ENCODE measurements at places on chromosomes 16 and 17.

DNA sequence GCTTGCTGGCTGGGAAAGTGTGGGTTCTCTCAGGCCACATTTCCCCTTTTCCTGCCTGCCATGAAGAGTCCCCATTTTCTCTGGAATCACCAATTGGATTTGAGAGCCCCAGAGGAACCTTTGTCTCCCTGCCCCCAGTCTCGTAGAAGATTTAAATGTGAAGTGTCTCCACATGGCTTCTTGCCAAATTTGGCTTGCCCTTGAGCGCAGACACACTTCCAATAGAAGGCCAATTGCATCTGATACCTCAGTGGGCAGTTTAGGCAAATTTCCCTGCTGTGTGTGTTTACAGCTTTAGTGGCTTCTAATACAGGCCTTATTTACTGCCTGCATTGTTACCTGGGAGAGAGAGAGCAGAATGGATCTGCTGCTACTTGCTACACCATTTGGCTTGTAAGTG lies 29.7 kb downstream of the CDK5R1 start:
- DNase-seq = no peak

GRCh38 chr17:81453076-81453475 lies 57.8 kb downstream of the BAHCC1 start:
- no peak for DNase-seq

DNA sequence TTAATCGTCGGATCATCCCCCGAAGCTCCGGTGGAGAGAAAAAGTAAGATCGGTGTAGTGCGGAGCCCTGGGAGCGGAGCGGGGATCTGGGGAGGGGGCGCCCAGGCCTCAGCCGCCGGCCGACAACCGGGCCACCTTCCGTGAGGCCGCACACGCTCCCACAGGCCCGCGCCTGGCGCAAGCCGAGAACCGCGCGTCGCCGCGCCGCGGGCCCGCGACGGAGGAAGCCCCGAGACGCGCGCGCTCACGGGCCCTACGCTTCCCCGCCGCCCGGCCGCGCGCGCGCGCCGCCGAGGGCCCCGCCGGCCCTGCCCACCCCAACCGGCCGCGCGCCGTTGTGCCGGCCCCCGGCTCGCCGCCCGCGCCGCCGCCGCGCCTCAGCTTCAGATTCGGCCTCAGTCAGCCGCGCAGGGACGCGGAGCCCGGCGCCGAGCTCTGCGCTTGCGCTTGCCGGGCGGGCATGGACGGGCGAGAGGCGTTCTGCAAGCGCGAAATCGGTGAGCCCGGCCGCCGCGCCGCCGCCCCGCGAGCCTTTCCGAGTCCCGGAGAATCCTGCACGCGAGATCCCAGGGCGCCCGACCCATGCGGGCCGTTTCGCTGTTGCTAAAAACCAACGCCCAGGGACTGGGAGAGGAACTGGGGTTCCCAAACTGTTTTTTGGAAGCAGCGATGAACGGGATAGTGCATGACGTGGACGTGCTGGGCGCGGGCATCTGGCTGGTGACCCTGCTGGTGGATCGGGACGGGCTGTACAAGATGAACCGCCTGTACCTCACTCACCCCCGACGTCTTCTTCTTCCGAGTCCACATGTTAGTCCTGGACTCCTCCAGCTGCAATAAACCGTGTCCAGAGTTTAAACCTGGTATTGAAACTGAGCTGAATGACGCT lies 28.0 kb upstream of the LRRC37A start:
- peak; percentile 85 for DNase-seq

DNA sequence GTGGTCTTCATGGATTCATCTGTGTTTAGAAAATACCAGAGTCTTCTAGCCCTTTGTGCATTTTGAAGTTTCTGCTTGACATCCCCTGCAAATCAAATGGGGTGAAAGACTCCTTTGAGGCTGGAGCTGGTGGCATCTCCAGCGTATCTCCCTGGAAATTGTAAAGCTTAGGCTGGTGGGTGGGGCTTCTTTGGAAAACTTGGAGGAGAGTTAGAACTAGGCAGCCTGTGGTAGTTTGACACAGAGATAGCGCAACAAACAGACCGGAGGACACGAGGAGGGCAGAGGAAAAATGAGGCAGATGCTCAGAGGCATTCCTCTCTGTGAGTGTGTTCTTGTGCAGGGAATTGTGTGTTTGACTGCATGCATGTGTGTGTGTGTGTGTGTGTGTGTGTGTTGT lies 116.3 kb downstream of the IRX5 start:
- DNase-seq = no peak

GRCh38 chr17:63497708-63498483 lies 21.0 kb downstream of the ACE start:
- no peak for DNase-seq

DNA sequence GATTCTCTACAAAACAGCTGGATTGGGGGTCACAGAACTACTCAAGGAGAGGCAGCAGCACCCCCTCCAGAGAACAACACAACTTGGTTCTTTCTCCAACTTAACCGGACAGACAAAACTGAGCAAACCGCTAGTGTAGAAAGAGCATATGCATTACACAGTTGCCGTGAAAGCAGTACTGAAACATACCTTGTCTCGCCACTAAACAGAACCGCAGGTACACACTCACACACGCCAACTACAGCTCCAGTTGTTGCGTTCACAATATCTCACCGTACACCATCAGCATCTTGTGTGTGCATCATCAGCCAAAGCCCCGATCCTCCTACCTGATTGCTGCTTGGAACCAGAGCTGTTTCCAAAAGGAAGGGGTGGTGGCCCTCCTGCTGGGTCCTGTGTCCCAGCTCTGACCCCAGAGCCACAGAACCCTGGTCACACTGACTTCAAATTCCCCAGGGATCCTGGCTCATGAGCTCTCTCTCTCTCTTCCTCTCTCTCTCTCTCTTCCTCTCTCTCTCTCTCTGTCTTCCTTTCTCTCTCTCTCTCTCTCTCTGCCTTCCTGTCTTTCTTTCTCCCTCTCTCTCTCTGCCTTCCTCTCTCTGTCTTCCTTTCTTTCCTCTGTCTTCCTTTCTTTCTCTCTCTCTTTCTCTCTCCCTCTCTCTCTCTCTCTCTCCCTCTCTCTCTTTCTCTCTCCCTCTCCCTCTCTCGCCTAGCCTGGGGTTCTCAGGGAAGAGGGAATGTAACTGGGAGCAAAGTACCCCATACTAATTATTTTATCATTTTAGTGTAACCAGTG lies 8.4 kb downstream of the PIMREG start:
- DNase-seq = no peak

GRCh38 chr17:68840073-68840472 lies 115.1 kb downstream of the ABCA8 start:
- no peak for DNase-seq

GRCh38 chr17:78112518-78113471 lies 15.8 kb downstream of the TMC6 start:
- DNase-seq = peak; percentile 24

GRCh38 chr17:45149037-45149668 lies 878 bp downstream of the HEXIM1 start:
- DNase-seq = peak; percentile 55

DNA sequence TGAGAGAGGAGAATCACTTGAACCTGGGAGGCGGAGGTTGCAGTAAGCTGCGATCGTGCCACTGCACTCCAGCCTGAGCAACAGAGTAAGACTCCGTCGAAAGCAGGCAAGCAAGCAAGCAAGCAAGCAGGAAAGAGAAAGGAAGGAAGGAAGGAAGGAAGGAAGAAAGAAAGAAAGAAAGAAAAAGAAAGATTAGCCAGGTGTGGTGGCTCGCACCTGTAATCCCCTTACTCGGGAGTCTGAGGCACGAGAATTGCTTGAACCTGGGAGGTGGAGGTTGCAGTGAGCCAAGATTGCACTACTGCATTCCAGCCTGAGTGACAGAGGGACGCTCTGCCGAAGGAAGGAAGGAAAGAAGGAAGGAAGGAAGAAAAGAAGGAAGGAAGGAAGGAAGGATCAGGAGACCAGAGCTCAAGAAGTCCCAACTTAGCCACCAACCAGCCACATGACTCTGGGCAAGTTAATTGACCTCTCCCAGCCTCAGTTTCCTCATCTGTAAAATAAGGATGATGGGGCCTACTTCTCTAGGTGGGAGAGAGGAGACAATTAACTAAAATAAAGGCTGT lies 6.5 kb downstream of the GFAP start:
- no peak for DNase-seq

DNA sequence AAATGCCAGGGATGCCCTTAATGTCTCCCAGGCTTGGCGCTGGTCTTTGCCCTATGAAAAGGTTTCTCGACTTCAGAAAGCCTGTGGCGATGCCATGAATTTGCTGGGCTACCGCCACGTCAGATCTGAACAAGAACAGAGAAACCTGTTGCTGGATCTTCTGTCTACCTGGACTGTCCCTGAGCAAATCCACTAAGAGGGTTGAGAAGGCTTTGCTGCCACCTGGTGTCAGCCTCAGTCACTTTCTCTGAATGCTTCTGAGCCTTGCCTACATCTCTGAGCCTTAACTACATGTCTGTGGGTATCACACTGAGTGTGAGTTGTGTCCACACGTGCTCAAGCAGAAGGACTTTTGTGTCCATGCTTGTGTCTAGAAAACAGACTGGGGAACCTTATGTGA lies 11.4 kb downstream of the CHST4 start:
- peak; percentile 25 for DNase-seq

- DNase-seq = peak; percentile 15
Measured at GRCh38 chr17:36937001-36937958, at the start of gene LHX1. Gene LHX1, plus strand, starts transcription at chr17:36937475. Its CDS starts 723 bp downstream, at chr17:36938198.

GRCh38 chr17:67999291-67999911 lies 3.1 kb upstream of the C17orf58 start:
- DNase-seq = no peak

DNA sequence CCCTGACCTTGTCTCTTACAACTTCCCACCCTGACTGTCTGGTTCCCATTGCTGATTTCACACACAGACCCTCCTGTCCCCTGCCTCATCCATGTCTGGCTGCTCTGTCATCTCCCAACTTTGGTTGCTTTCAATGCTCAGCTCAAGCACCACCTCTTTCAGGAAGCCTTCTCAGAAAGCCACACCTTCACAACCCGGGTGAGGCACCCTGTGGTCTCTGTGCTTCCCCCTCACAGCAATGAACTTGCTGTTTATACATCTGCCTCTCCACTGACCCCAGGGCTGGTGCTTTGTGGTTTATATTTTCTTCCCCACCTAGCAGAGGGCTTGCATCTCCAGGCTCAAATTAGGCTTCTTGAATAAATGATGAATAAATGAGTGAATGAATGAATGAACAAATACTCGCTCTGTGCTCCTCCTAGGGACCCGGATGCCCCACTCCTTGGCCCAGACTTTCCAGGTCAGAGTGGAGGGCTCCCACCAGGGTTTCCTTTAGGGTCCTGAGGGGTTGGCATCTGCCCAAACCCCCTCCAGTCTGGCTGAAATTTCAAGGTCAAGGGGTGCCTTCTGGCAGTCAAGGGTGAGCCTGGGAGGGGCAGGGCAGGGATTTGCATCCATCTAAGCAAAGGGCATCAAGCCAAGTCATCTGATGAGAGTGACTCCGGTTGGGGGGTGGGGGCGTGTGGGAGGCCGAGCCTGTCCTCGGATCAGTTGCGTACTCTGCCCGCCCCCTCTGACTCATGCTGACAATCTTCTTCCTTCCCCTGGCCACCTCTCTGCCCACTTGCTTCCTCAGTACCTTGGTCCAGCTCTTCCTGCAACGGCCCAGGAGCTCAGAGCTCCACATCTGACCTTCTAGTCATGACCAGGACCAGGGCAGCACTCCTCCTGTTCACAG lies at the start of gene ITGAX:
Gene ITGAX, plus strand, starts transcription at position 783 of the 898 bp plus-strand sequence. Its CDS starts 79 bp downstream, at position 862.
- peak; percentile 98 for DNase-seq

DNA sequence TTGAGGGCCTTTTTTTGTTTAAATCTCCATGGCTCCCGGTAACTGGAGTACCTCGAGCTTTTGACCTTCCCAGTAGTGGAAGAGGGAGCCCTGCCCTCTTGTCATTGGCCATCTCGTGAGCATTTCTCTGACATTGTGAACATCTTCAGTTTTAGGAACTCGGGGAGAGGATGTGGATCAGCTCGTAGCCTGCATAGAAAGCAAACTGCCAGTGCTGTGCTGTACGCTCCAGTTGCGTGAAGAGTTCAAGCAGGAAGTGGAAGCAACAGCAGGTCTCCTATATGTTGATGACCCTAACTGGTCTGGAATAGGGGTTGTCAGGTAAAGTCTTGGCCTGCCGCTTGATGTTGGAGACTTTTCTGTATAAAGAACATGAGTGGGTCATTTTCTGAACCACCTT lies 24.3 kb downstream of the NTAN1 start:
- DNase-seq = no peak

DNA sequence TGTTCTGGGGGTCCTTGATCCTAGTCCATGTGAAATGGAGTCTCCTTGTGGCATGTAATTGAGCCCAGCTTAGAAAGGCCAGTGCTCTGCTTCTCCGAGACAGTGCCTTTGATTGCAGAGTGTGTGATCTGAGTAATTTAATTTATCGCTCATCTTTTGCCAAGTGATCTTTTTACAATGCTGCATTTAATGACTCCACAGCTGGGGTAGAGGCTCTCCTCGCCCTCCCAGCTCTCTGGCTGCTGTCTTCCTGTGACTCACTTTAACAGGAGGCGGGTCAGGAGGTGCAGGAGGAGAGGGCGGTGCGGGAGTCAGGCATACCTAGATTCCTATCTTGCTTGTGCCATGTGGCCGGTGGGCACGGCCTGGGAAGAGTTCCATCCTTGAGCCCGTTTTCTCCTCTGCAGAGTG lies 113.4 kb upstream of the FOXF1 start:
- DNase-seq = no peak

DNA sequence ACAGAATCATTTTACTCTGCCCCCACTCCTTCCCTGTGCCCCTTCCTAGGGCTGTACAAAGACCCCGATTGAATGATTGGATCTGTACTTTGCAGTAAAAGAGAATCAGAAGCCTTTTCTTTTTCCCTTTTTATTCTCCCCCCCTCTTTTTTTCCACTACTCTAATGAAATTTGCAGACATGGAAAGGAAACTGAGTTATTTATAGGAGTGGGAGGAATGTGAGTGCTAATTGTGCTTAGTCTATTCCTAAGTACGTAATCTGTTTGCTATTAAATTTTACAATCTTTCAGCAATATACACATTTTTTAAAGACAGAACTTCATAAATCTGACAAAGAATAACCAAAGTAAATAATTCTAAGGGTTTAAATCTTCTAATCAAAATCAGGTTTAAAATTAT lies 314.3 kb downstream of the MAP2K6 start:
- DNase-seq = no peak

- no peak for DNase-seq
Measured at GRCh38 chr16:87160234-87160636, 157.0 kb downstream of the C16orf95 start.

DNA sequence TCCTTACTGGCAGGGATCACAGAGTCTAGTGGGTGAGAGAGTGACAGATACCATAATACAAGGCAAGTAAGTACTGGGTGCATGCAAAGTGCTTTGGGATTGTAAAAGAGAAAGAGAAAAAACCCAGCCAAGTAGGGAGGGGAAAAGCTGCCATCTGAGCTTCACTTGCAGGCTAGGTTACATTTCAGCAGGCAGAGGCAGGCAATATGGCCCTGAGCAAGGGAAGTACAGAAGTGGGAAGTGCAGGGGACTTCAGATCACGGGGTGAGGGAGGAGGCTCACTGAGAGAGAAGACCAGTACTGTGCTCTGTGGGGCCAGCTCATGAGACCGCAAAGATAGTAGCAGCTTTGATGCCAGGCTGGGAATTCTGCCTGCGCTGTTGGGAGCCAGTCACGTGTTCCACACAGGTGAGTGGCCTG lies 230.6 kb downstream of the MSI2 start:
- peak; percentile 58 for DNase-seq

- DNase-seq = peak; percentile 93
Measured at GRCh38 chr16:20904507-20905081, 4.0 kb downstream of the LYRM1 start.

Data from inflammatory macrophage treated with lipopolysaccharide for 1 hour (primary cell).